ENCODE measurements at places on chromosomes 11 and 22.

DNA sequence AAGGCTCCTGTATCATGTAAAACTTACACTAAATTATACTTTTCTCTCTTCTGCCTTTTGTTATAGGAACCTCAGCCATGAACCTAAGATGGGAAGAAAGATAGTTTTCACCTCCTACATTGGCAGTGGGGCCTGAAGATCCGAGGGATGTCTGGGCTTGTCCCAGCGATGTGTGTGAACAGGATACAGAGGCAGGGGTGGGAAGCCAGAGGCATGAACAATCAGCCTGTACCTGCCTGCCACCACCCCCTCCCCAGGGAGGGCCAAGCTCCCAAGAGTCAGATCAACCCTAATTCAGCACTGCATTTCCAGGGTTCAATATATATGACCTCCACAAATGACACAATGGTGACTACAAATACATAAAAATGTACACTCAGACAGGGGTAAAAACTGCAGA lies 9.4 kb downstream of the KIAA0930 start:
- no peak for DNase-seq

GRCh38 chr11:6312106-6312505 lies 8.2 kb downstream of the CAVIN3 start:
- no peak for DNase-seq

DNA sequence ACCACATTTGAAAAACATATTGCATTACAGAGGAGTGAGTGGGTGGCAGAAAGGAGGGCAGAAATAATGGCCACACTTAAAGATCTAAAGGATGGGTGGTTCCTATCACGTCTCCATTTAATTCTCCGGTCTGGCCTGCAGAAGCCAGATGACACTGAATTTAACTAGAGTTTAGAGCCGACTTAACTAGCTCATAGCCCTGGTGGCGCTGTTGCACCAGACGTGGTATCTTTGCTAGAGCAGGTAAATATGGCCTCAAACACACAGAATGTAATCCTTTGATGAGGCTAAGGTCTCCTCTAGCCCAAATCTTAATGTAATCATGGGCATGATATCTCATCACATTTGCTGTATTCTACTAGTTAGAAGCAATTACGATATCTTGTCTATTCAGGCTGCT lies 51.5 kb upstream of the GAL start:
- peak; percentile 85 for DNase-seq

DNA sequence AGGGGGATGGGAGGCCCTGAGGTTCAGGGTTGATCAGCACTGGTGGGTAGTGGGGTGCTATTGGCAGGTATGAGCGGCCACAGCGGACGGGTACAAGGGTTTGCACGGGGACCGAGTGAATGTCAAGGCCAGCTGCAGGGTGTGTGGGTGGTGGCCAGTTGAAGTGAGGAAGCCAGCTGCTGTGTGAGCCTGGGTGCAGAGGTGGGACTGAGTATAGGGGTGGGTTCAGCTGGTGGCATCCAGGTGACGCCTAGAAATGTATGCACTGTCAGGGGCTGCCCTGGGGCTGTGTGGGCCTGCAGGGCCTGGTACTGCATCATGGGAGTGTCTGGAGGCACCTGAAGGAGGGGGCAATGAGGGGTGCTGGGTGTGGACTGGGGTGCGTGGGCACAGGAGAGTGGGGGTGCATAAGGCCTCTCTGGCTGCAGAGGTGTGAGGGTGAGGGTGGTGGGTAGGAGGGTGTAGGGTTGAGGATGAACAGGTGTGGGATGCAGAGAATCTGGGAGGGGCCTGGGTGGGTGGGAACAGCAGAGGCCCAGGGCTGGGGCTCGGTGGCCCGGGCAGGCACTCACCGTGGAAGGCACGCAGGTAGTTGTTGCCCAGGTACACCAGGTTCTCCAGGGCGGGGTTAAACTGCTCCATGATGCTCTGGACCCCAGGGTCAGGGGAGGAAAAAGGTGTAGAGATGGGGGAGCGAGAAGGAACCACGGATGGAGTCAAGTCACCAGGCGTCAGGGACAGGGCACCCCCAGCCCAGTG lies 1.7 kb downstream of the BAIAP2L2 start:
- DNase-seq: no peak

DNA sequence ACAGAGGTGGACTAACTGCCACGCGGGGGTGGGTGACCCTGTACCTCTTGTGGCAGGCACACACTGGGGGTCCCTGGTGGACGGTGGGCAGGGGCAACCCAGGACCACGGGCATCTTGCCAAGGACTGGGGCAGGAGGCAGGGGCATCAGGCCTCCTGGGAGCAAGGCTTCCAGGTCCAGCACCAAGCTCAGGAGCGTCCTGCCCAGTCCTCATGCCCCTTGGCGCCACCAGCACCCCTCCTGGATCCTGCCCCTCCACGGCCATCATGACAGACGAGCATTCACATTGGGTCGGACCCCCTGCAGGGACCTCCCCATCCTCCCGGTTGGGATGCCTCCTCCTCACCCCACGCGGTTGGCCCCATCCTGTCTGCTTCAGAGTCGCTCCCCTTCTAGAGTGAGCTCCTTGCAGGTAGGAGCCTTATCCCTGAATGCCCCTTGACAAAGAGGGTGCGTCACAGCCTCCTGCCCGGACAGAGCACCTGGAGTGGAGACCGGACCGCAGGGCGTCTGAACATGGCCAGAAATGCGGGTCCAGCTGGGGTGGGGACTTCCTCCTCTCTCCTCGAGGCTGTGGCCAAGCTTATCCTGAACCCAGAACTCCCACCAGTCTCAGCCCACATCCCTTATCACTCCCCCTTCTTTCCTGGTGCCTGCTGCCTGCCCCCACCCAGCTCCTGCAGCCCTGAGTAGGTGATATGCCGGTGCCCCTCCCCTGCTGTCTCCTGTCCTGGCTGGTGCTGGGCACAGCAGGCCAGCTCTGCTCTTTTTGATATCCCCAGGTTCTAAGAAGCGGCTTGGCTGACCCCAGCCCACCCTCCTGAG lies 40.3 kb downstream of the IGF2 start:
- no peak for DNase-seq

DNA sequence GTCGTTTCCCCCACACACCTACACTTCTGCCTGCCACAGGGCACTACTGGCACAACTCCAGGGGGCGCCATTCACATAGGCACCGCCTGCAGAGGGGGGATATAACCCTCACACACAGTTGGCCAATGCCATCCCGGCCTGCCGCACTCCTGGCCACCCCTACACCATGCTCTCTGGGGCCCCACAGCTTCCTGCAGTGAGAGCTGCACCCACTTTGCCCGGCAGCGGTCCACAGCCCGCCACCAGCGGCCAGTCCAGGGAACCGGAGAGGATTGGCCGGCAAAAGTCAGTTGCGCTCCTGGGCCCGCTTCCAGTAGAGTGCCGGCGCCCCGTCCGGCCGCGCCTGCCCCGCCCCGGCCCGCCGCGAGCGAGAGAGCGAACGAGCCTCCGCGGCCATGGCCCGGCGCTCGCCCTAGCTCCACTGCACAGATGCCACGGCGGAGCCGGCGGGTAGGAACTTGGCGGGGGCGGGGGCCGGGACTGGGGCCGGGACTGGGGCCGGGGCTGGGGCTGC lies 25.6 kb upstream of the SUSD2 start:
- peak; percentile 81 for DNase-seq

DNA sequence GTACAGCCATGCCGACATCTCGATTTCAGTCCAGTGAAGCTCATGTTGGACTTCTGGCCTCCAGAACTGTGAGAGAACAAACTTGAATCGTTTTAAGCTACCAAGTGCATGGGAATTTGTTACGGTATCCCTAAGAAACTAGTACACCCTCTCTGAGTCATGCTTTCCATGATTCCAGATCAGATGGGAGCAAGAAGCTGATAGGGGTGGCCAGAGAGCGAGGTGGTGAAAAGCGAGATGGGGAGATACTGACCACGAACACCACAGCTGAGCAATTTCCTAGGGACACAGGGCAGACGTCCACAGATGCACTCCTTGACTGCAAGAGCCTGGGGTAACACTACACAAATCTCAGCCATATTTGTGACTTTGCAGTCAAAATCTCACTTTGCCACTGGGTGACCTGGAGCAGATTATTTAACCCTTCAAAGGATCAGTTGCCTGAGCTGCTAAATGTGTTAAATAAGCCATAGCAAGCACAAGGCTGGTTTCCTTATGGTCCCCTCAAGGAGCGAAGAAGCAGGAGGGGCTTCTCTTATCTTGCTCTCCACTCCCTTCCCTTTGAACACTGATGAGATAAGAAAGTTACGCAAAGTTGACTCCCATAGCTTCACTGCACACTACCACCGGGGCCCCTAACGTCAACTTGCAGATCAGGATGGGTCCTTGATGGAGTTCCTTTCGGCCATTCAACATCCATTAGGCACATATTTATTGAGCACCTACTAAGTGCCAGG lies 22.6 kb upstream of the RCN1 start:
- no peak for DNase-seq

GRCh38 chr11:62726156-62726914 lies 922 bp downstream of the HNRNPUL2 start:
- peak; percentile 34 for DNase-seq

- DNase-seq: no peak
Observed at GRCh38 chr22:39462443-39463221, 5.8 kb downstream of the MGAT3 start.

DNA sequence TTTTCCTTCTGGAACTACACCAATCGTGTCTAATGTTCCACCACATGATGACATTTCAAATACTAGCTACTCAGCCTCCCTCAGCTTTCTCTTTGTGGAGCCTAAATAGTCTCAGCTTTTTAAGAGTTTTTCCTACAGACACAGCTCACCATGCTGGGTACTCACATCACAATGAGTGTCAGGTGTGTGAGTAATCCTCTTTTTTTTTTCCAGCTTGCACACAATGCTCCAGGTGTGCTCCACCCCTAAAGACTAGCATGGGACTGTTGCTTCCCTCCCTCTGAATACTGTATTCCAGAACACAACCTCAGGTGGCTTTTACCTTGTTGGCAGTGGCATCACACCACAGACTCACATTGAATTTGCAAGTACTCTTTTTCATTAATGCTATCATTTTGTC lies 11.7 kb downstream of the BTG4 start:
- no peak for DNase-seq

GRCh38 chr11:15764326-15764725 lies 592.0 kb downstream of the SOX6 start:
- DNase-seq: no peak

- DNase-seq: no peak
Observed at GRCh38 chr11:114027926-114028325, 31.6 kb upstream of the ZBTB16 start.

Data from RPMI8226 (cell line).